ENCODE measurements at places on chromosomes 6 and 20.

GRCh38 chr6:135604035-135604860 is 106.7 kb upstream of the AHI1 start:
- DNase-seq: no peak

- DNase-seq: no peak
Measured at GRCh38 chr6:80179695-80180094, 73.2 kb downstream of the BCKDHB start.

DNA sequence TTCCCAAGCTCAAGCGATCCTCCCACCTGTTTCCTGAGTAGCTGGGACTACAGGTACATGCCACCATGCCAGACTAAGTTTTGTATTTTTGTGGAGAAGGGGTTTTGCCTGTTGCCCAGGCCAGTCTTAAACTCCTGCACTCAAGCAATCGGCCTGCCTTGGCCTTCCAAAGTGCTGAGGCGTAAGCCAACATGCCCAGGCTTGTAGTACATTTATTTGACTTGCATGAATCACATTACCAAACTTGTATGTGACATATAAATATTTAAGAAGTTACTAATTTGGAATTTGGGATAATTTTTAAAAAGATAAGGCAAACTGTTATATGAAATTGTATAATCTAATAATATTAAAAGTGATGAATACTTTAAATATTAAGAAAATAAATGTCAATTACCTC is 157.6 kb downstream of the MCHR2 start:
- DNase-seq: no peak

DNA sequence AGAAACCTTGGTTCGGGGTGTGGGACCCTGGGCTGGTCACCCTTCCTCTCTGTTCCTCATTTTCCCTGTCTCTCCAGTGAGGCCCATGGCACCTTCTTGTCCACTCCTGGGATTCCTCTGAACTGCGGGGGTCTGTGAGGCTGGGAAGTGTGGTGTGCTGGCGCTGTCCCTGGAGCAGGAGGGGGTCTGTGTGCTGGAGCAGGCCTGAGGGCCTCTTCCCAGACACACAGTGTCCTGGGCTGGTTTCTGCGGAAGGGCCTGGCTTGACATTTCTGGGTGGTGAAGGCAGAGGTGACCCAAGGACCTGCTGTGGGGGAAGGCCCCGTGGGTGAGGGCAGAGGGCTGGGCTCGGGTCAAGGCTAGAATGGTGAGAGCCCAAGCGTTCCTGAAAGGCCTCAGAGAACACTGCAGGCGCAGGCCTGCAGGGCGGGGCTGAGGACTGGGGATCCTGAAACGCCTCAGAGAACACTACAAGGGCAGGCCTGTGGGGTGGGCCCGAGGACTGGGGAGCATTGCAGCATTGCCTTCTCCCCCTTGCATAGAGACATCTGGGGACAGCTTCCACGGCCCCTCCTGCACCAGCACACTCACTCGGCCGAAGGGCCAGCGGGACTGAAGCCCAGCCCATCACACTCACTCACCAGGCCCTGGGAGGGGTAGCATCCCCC is 10.6 kb upstream of the BAK1 start:
- peak; percentile 53 for DNase-seq

DNA sequence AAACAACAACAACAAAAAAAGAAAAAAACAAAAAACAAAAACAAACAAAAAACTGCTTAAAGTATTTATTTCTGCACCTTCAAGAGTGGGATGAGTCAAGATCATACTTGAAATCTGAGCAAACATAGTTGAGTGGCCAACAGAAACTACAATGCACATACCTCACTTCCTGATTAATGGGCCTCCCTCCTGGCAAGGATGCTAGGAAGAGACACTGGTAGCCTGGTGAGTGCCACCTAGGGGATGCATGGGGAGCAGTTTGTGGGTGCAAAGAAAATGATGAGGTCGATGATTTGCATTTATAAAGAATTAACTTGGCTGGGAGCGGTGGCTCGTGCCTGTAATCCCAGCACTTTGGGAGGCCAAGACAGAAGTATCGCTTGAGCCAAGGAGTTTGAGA is 808.1 kb downstream of the MAFB start:
- DNase-seq: no peak

- DNase-seq: no peak
Measured at GRCh38 chr20:10565922-10566897, 107.6 kb downstream of the JAG1 start.

DNA sequence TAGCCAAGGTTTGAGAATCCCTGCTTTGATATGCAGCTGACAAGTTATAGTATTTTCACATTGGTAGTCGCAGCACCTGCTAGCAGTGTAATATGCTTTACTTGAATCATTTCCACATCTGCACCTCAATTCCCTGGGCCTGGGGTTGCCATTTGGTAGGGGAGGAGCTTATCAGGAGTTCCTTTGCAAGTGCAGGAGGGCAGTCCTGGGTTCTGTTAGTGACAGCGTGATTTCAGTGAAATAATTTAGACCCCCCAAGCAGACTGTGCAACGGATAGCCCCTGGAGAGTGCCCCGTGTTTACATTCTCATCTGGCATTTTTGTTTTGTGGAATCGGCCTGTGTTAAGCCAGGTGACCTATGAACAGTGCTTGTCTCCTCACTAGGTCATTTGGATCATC is 6.0 kb downstream of the RAB5IF start:
- DNase-seq: no peak

- DNase-seq: no peak
Measured at GRCh38 chr6:118744261-118744941, 93.0 kb upstream of the CEP85L start.

GRCh38 chr6:128209771-128210170 is 308.9 kb upstream of the THEMIS start:
- DNase-seq: no peak
